Chondrocyte (in vitro differentiated cells): ENCODE measurements at places on chromosomes 16 and 17. TPM values are rescaled to one million over a fixed set of nuclear protein-coding genes. Genes with fewer than 3 reads are reported as not detected.

GRCh38 chr16:75477680-75478473 lies 13.4 kb upstream of the TMEM170A start:
- no peak for DNase-seq
- no peak overlapping the region for H3K27ac ChIP-seq
- no peaks in the 10 kb centered on the region for H3K4me1 ChIP-seq
- peaks cover 2% of the 10 kb centered on the region for H3K36me3 ChIP-seq
- no peak overlapping the region for H3K4me3 ChIP-seq

DNA sequence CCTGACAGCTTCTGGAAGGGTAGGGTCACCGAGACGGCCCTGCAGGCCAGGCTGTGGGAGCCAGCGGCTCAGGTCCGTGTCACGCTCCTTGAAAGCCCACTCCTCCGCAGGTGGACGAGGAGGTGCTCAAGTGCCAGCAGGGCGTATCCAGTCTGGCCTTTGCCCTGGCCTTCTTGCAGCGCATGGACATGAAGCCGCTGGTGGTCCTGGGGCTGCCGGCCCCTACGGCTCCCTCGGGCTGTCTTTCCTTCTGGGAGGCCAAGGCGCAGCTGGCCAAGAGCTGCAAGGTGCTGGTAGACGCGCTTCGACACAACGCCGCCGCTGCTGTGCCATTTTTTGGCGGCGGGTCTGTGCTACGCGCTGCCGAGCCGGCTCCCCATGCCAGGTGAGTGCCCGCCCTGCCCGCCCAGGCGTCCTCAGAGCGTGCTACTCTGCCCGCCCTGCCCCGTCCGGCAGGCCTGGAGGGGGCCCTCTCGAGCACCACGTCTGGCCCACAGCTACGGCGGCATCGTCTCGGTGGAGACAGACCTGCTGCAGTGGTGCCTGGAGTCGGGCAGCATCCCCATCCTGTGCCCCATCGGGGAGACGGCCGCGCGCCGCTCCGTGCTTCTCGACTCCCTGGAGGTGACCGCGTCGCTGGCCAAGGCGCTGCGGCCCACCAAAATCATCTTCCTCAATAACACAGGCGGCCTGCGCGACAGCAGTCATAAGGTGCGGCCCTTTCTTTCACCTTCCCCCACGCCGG lies 1.3 kb downstream of the NAGS start:
- DNase-seq = no peak
- H3K36me3 ChIP-seq = peaks cover 2% of the 10 kb centered on the region
- H3K4me1 ChIP-seq = peaks cover 21% of the 10 kb centered on the region
- H3K27ac ChIP-seq = no peak overlapping the region
- peak overlapping the region; percentile 80 for H3K4me3 ChIP-seq
- peaks cover 6% of the 10 kb centered on the region for H3K27me3 ChIP-seq

DNA sequence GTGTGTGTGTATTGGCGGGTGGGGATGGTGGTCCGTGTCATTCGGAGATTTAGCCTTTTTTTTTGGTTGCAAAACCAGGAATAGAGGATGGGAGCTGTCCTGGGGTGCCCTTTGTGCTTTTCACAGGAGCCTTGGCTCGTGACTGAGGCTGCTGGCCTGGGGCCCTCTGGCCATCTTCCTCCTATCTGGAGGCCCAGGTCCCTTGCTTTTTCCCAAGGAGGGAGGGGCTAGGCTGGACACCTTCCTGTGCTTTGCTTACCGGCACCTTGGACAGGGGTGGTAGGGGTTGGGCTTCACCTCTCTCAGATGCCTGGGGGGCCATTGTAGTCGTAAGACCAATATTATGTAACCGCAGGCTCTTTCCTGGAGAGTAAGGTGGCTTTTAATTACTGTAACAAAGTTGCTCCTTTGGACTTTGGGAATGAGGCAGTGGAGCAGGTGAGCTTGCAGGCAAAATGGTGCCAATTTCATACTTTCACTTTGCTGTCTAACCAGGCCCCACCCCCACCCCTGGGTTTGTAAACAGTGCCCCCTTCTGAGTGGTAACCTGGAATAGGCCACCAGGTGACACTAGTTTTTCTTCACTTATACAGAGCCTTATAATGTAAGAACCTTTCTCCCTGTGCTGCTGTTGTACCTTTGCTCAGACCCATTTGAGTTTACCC lies 1.2 kb downstream of the DYNLL2 start:
- peaks cover 6% of the 10 kb centered on the region for H3K27me3 ChIP-seq
- H3K4me3 ChIP-seq = peak overlapping the region; percentile 80
- H3K27ac ChIP-seq = no peak overlapping the region
- DNase-seq = no peak

GRCh38 chr16:66952430-66953110 lies 8.5 kb upstream of the CES3 start:
- no peaks in the 10 kb centered on the region for H3K4me1 ChIP-seq
- no peaks in the 10 kb centered on the region for H3K36me3 ChIP-seq
- no peak overlapping the region for H3K27ac ChIP-seq
- H3K4me3 ChIP-seq = no peak overlapping the region
- no peak for DNase-seq

- H3K27me3 ChIP-seq = no peaks in the 10 kb centered on the region
- H3K36me3 ChIP-seq = peaks cover 19% of the 10 kb centered on the region
- H3K27ac ChIP-seq = peak overlapping the region; percentile 27
Observed at GRCh38 chr17:78421534-78422266, 43.3 kb downstream of the PGS1 start.

DNA sequence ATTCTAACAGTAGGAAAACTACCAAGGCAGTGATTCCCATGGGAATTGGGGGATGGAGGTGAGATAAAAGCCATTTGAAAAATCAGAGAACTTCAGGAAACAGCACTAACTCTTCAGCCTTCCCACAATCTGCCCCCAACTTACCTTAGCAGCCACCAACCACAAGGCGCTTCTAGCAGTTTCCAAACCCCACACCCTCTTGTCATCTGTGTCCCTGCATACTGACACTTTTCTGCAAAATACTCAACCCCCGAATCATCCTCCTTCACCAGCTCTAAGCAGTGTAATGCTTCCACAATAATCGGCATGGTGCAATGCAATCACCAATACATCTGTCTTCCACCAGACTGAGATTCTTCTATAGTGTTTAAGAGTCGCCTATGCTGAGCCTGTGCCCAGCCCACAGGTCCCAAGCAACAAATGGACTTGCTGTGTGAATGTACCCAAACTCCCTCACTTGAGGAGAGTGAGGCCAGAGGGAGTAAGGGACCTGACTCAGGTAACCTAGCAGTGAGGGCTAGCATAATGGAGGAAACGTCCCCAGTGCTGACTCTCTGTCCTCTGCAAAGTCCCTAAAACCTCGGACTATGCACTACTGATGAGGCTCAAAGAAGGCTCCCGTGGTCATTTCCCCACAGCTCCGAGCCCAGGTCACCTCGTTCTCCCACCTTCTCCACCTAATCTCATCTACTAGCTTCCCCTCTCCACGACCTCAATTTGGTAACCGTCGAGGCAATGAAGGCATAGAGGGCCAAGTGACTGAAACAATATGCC lies 943 bp downstream of the DYNC1LI2 start:
- H3K4me3 ChIP-seq = peak overlapping the region; percentile 97
- peaks cover 13% of the 10 kb centered on the region for H3K36me3 ChIP-seq
- peak overlapping the region; percentile 87 for H3K27ac ChIP-seq
- H3K27me3 ChIP-seq = no peaks in the 10 kb centered on the region
- H3K4me1 ChIP-seq = peaks cover 42% of the 10 kb centered on the region

DNA sequence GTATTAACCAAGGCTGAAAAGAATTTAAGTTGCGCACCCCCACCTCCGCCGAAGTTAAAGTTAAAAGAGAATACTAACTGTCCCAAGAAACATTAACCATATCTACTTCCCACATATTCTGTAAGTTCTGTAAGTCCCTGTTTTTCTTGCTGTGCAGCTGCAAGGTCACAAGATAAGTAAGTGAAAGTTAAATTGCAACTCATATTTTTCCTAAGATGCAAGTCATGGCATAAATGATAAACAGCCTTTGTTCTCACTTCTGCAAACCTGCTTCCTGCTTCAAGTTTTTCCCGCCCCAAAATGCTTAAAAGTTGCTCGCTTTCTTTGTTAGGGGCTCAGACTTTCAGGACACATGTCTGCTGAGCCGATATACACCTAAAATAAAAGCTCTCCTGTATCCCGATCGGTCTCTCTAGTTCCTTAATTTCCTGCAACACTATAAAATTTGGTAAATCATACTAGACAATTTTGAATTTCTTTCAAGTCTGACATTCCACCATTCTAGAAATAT lies 32.6 kb upstream of the ABCA9 start:
- no peaks in the 10 kb centered on the region for H3K36me3 ChIP-seq
- H3K27ac ChIP-seq = no peak overlapping the region
- no peaks in the 10 kb centered on the region for H3K27me3 ChIP-seq
- no peaks in the 10 kb centered on the region for H3K4me1 ChIP-seq

DNA sequence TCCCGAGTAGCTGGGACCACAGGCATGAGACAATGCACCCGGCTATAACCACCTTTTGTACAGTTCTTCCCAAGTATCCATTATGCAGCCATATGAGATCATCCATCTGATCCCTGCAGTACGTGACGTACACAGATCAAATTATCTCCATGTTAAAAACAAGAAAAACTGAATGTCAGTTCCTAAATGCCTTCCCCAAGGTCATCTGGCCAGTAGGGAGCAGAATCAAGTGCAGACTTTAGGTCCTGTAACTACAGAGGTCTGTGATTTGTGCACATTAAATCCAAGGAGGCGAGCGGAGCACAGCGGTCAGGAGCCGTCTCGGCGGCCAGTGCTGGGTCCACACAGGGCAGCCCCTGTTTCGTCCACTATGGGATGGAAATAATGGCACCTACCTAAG lies 23.7 kb downstream of the ZCCHC14 start:
- no peaks in the 10 kb centered on the region for H3K36me3 ChIP-seq
- peak; percentile 29 for DNase-seq
- H3K27ac ChIP-seq = no peak overlapping the region
- H3K4me3 ChIP-seq = no peak overlapping the region
- H3K4me1 ChIP-seq = peaks cover 61% of the 10 kb centered on the region

GRCh38 chr17:13765701-13766100 lies 164.0 kb upstream of the HS3ST3A1 start:
- no peaks in the 10 kb centered on the region for H3K27me3 ChIP-seq
- H3K4me1 ChIP-seq = peaks cover 5% of the 10 kb centered on the region
- no peak overlapping the region for H3K4me3 ChIP-seq
- DNase-seq = no peak
- peak overlapping the region; percentile 64 for H3K27ac ChIP-seq

DNA sequence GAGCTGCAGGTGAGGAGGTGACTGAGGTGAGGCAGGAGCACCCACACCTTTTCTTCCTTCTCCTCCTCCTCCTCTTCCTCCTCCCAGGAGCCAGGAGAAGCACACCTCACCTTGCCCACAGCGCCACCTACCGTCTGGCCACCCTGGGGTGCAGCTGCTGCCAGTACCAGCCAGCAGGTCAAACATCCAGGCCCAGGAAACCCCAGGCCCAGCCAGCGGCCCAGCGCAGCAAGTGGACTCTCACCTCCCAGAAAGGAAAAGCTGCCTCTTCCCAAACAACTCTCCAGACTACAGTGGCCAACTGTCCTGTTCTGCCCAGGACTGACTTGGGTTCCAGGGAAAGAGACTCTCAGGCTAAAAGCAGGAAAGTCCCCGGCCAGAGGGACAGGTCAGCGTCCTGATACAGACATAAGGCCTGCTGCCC lies 22.7 kb downstream of the PEMT start:
- H3K27ac ChIP-seq = no peak overlapping the region
- no peaks in the 10 kb centered on the region for H3K36me3 ChIP-seq
- H3K4me3 ChIP-seq = no peak overlapping the region

- no peak overlapping the region for H3K4me3 ChIP-seq
- H3K27ac ChIP-seq = no peak overlapping the region
- DNase-seq = no peak
- peaks cover 5% of the 10 kb centered on the region for H3K36me3 ChIP-seq
Observed at GRCh38 chr16:31177136-31177535, 2.8 kb upstream of the FUS start.

ADAD2 gene
- not detected in 3 replicates for total RNA-seq

EEF2K gene
- 32.6 to 37.5 TPM (median 34.3 TPM) in 3 replicates for total RNA-seq

OTOP2 gene
- not detected in 3 replicates for total RNA-seq
